ENCODE measurements at places on chromosomes 1 and 21.

- no peak for DNase-seq
These were observed 22.8 kb upstream of the PDE9A start for GRCh38 chr21:42630626-42631025.

DNA sequence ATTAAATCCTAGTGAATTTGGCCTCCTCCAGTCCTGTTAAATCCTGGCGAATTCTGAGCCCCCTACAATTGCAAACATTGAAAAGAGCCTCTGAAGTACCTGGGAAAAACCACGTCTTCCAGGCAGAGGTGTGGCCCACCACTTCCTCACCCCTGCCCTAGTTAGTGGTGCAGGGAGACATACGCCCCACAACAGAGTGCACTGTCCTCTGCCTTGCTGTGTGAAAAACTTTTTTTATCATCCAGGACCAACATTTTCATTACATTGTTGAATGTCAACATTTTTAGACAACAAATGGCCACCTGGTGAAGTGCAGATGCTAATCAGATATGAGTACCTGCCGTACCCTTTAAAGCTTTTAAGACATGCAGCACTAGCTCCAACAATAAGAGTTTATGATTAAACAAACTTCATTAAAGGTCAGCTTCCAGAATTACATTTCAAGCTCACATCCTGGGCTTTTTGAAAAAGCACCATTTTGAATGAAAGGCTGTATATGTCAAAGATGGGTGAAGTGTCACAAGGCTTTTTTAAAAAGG is 13.6 kb upstream of the TMPRSS2 start:
- no peak for DNase-seq

DNA sequence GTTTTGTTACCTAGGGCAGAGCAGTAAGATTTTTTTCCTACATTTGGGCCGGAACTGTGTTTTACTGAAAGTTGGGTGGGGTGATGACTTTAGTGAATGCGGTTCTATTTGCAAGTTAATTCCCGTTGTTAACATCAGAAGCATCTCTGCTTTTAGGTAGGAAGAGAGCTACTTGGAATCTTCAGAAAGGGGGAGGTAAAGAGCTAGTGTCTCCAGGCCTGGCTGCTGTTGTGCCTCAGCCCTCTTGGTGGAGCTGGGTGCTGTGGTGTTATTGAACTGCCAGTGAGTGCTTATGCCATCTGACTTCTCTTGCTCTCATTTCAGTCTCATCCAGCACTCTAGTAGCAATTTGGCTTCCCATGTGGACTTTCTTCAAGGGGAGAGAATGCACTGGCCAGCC is 3.4 kb downstream of the KDM4A start:
- DNase-seq = no peak

DNA sequence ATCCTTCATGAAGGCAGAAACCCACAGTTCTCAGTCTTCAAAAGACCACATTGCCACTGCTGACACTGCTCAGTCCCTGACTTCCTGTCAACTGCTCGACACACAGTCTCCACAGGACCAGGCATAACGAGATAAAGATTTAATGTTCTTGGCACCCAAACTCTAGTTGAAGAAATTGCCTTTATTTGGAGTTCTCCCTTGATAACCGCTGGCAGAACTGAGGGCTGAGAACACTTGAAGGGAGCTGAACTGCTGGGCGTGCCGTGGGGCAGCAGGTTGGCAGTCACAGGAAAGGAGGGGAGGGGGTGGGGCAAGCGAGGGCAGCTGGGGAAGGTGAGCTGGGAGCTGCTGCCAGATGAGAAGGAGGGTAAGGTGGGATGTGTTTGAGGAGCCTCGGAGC is 15.9 kb downstream of the HENMT1 start:
- peak; percentile 48 for DNase-seq
